NCI-H1436 (cell line): ENCODE measurements at places on chromosomes 16 and 17.

DNA sequence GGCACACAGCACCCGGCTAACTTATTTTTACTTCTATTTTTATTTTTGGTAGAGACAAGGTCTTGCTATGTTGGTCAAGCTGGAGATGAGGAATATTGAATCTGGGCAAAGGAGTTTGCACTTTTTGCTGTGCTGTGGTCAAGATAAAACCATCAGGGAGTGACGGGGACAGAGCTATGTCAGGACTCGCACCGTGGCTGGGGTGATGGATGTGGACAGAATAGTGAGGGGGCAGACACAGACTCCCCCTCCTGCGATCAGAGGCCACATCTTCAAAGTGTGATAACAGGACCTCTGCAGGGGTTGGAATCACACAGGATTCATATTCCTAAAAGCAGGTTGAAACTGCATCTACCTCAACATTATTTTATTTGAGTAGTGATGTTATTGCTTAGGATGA is 25.6 kb downstream of the IL21R start:
- DNase-seq: no peak

- no peak for DNase-seq
Measured at GRCh38 chr17:48630925-48631692, 5.0 kb upstream of the HOXB9 start.

- no peak for DNase-seq
Measured at GRCh38 chr17:81414756-81415516, 19.7 kb downstream of the BAHCC1 start.

DNA sequence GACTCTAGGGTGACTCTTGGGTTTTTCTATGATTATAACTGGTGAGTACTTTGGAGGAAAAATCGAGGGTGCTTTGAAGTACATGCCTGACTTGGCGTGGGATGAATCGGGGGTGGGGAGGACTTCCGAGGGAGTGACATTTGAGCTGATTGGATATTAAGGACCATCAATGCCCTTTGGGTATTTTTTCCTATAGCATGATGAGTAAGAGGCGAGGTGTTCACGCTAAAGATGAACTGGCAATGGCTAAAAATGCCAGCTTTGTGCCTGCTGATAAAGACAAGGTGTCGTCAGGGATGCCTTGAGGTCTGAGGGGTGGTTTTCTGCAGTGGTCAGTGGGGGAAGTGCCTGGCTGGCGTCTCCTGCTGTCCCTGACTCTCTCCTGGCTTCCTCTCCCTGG is 25.3 kb downstream of the USP43 start:
- no peak for DNase-seq

- DNase-seq: no peak
Measured at GRCh38 chr17:76000755-76001521, at the start of gene CDK3. CDK3 (plus strand) TSS chr17:76000855; CDS start chr17:76001426, 571 bp downstream.

DNA sequence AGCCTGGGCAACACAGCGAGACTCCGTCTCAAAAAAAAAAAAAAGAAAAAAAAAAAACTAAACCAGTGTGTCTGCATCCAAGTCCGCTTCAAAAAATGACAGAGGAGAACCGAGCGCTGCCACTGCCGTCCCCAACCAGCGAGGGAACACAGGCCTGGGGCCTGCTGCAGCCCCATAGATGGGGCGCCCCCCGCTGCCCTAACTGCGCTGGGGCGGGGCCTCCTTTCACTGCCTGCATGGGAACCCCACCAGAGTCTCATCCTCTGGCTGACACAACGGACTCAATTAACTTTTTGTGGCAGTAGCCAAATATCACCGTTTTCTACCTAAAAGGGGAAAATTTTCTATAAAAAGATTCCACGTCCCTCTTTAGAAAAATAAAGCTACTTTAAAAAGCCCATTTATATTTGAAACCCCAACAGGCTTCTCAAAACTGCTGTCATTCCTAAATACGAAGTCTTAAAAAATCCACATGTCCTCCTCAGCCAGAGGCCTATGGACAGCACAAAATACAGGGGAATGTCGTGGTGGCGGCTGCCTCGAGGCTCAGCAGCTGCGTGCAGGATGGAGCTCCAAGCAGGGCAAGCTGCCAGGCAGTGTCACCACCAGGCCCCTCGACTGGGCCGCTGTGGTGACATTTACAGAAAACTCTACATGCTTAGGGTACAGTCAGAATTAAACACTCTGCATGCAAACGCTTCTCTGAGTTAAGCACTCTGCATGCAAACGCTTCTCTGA is 30.3 kb downstream of the KLHDC4 start:
- no peak for DNase-seq

GRCh38 chr16:519425-519824 is 8.1 kb upstream of the CAPN15 start:
- no peak for DNase-seq

DNA sequence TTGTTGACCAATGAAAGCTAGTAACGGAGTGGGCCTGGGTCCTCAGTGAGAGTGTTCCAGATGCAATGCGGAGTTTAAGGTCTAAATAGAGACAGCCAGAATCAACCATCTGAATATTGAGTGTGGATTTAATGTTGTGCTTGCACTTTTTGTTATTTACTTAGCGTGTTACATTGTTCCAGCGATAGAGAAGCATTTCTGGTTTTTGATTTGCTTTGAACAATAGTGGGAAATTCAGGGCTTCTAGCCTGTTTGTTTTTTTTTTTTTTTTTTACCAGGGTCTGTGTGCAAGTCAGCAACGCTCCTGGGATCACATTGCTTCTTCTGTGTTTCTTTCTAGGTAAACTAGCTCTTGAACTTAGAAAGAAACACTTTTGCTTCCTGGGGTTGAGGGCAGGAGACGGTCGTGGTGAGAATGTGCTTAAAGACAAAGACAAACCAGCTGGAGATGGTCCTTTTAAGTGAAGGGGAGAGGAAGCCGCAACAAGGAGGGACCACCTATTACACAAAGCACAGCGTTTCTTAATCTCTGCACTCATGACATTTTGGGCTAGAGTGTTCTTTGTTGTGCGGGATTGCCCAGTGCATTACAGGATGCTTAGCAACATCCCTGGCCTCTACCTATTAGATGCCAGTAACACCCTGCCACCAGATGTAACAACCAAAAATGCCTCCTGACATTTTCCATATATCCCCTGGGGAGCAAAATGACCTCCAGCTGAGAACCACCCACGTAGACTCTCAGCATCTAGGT is 119.2 kb downstream of the MAP2K6 start:
- DNase-seq: no peak

DNA sequence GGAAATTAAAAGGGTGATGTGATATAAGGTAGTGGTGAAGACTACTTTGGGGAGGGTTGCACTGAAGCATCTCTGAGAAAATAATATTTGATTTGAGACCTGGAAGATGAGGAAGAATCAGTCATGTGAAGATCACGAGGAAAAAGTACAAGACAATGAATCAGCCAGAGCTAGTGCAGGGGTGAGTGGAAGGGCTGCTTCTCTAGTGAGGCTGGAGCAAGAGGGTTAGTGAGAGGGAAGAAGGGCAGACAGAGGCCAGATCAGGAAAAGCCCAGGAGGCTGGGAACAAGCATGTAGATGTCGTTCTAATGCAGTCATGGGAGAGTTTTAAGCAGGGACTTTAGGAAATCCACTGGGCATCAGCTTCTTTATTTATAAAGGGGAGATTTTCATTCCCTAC is 504.2 kb upstream of the SALL1 start:
- no peak for DNase-seq

DNA sequence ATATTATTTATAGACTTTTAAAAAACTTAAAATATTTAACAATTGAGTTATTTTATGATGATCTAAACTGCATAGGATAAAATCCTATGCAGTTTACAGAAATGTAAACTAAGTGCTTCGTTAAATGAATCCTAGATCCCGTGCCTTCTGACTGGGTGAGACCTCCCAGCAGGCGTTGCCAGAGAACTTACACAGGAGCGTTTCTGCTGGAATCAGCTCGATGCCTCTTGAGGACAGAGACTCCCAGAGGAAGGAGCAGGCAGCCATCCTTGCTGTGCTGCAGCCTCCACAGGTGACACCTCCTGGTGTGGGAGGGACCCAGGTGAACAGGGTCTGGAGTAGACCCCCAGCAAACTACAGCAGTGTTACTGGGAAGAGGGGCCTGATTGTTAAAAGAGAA is 160.4 kb downstream of the WWOX start:
- DNase-seq: no peak

GRCh38 chr16:68475071-68475470 is 26.8 kb upstream of the SMPD3 start:
- no peak for DNase-seq

DNA sequence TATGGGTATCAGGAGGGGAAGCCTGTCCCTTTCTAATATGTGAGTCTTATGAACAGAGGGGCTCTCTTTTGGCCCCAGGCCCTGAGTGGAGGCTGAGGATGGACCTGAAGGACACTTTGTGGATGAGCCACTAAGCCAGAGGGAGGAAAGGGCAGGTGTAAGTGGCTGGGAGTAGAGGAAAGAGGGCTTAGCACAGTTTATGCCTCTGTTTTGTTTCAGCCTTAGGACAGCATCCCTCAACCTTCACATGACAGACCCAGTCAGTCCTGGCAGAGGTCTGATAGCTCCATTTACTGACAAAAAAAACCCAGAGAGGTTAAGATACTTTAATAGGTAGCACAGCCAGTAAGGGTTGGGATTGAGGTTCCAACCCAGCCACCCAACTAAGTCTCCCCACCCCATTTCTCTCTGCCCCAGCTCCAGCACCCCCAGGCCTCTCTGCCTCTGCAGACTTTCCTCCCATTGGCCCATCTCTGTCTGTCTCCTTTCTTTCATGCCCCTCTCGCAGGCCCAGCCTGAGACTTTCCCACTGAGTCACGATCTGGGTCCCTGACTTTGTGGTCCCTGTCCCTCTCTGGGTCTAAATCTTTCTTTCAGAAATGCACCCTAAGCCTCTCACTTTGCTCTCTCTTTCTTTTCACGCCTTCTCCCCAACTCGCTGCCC is 4.7 kb upstream of the TBX21 start:
- no peak for DNase-seq

DNA sequence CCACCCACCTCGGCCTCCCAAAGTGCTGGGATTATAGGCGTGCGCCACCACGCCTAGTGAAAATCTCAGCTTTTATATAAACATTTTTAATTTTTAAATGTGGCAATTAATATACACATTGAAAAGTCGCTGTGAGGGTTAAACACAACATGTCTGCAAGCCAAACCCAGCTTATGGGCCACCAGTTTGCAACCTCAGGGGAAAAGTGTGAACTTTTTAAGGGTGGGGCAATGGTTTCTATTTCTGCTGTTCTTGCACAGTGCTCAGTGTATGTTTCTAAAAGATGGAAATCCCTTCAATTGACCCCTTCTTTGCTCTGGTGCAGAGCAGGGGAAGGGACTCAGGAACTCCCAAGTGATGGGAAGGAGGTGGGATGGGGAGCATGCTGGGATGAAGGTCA is 18.3 kb upstream of the SUPT4H1 start:
- no peak for DNase-seq

GRCh38 chr16:2032285-2033056 is 5.8 kb downstream of the NHERF2 start:
- DNase-seq: no peak

DNA sequence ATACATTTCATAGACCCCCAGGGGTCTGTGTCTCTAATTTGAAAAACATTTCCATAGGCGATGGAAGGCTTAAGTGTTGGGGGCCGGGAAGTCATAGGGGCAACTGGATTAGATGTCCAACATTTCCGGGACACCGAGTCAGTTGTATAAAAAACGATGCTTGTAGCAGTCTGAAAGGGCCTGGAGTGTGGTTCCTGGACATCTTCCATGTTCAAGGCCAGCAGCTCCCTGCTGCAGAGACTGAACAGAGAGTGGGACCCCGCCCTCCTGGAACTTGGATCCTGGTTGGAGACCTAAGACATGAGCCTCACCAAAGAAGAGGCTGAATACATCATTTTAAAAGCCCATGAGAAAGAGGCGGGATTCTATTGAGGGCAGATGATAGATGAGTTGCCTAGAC is 82.0 kb upstream of the ZNF423 start:
- DNase-seq: no peak

GRCh38 chr17:58376472-58377000 is 24.5 kb upstream of the SUPT4H1 start:
- no peak for DNase-seq

DNA sequence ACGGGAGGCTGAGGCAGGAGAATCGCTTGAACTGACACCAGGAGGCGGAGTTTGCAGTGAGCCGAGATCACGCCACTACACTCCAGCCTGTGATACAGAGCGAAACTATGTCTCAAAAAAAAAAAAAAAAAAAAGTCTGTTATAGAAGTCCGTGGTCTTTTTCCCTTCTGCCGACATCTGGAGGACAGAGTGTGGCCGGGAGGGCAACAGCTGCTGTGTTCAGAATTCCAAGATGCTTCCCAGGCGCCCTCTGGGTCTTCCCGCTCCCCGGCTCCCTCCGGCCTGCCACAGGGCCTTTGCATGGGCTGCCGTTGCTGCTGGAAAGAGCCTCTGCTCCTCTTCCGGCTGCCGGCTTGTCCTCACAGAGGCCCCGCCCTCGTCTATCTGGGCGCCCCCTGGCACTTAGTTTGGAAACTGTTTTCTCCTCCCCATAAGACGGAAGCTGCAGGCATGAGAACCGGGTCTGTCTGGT is 2.4 kb upstream of the CACNA1H start:
- no peak for DNase-seq

DNA sequence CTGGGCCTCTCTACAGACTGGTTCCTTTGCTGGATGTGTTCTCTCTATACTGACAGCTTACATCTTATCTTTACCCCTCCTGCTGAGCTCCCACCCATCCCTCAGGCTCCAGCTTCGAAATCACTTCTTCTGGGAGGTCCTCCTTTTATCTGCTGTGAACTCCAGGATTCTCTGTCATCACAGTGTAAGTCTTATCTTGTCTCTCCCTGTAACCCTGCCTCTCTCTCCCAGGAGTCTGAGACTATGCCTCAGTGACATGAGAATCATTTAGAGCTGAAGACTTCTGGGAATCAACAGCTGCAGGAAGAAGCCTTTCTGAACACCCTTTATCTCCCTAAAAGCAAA is 148.1 kb upstream of the HS3ST3A1 start:
- no peak for DNase-seq

GRCh38 chr17:69534235-69534621 is 119.7 kb downstream of the MAP2K6 start:
- DNase-seq: no peak

GRCh38 chr17:4362141-4362540 is 4.3 kb downstream of the UBE2G1 start:
- peak; percentile 88 for DNase-seq
